Left colon (tissue), 2 donors: ENCODE measurements at places on chromosomes 1 and 21.

DNA sequence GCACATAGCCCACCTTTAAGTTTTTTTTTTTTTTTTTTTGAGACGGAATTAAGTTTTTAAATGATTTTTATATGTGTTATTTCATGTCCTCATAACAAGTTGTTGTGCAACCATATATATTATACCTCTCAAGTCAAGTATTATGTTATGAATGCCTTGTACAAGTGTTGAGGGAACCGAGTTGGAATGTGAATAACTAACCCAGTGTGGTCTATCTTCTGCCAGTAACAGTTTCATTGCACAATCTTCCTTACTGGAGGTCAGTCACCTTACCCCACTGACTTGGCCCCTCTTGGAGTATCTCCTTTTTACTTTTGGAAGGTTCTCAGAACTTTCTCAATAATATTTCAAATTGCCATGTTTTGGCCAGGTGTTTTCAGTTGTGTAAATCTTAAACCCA lies 201.9 kb downstream of the CACNA1E start:
- DNase-seq: no peak

DNA sequence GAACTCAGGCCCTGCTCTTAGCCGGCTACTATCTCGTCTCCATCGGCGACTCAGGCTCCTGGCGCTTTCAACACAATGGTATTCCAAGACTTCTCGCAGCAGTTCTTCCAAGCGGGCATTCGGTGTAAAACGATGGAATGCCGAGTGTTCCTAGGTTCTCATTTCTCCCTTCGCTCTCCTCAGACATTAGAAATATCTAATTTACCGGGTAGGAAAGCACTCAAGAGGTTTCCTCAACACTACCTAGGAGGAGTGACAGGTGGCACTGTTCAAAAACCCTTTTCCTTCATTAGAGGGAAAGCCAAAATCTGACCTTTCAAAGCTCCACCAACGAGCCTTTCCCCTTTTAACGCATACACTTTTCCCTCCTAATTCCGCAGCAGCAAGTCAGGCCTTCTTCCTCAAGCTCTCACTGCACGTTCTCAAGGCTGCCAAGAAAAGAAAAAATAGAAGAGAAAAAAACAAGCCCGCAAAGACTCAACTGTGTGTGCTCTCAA lies 601 bp downstream of the UBE2G2 start:
- no peak for DNase-seq

DNA sequence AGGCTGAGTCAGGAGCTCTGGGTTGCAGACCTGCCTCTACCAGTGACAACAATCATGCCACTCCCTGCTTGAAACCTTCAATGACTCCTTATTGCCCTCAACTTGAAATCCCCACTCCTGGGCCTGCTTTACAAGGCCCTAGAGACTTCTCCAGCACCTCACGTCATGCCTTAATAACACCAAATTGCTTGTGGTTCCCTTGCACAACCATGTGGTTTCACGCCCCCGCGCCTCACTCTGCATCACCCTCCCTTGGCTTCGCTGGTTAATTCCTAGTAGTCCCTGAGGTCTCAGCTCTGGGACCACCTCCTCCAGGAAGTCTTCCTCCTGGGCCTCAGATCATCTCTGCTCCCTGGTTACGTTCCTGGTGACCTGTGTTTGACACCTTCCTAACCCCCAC lies 33.0 kb downstream of the EPHA2 start:
- no peak for DNase-seq

- DNase-seq: no peak
These were observed 52.2 kb upstream of the ETS2 start for GRCh38 chr21:38753557-38753971.

GRCh38 chr1:162197615-162198421 lies 128.3 kb downstream of the NOS1AP start:
- no peak for DNase-seq

DNA sequence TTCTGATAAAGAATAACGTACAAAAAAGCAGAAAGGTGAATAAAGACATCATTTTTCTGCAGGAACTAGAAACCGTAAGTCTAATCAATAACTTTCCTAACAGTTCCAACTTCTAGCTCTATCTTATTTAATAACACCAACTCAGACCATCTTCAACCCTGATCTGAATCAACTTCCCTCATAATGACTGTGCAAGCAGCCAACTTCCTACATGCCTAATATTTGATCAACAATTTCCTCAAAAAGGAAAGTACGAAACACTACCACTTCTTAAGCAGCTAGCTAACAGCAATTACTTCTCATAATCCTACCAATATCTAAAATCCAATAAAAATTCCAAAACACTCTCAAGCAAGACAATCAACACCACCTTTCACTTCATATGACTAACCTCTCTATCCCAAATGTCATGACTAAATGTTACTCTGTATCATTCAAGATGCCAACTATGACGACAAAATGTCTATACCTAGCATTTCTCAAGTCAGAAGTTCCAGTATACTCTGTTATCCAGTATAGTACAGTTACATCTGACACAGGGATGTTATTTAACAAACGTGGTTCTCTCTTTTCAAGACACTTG lies 1.7 kb downstream of the COP1 start:
- DNase-seq: no peak

- no peak for DNase-seq
These were observed 19.9 kb upstream of the NEK2 start for GRCh38 chr1:211695135-211695816.

DNA sequence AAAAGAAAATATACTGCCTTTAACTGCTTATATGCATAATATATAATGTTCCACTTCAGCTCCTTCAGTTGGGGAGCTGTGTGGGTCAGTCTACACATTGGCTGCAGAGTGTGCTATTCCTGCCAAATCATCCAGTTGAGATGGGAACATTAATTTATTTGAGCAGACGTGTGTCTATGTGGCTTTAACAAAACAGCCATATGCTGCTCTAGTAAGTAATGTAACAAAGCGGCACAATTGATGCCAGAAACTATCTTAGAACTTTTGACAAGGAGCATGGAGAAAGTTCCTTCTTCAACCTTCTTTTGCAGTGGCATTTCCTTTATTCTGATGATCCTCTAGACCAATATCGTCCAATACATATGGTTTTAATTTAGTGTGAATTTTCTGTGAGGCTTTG lies 285.9 kb upstream of the C1orf87 start:
- no peak for DNase-seq

- no peak for DNase-seq
These were observed 63.1 kb upstream of the SH3GLB1 start for GRCh38 chr1:86641318-86641717.

DNA sequence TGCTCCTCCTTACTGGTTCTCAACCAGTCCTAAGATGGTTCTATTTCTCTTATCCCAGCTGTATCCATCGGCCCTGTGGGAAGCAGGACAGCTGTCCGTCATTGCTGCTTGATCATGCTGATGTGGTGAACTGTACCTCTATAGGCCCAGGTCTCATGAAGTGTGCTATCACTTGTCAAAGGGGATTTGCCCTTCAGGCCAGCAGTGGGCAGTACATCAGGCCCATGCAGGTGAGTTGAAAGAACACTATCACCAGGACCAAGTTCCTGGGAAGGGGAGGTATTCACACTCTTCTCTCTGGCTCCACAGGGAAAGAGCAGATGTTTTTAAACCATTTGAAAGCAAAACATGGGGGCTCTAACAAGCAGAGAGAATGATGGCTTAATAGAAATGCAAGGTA lies 302.6 kb downstream of the PAPPA2 start:
- DNase-seq: no peak
